ENCODE measurements at places on chromosomes 2 and 18. TPM values are rescaled to one million over a fixed set of nuclear protein-coding genes. Genes with fewer than 3 reads are reported as not detected.

Gene SPEG
- total RNA-seq: 7.8 TPM

Gene TMEFF2
- total RNA-seq: 1.4 TPM

Gene LIPG
- total RNA-seq: under 0.01 TPM

Gene MPP4
- total RNA-seq: 11.1 TPM

Gene LAMA1
- 11.4 TPM for total RNA-seq

Gene ACMSD
- total RNA-seq: not detected

Gene ANKRD36
- total RNA-seq: 20.1 TPM

Gene MC2R
- not detected for total RNA-seq

Gene ATP6V1B1
- total RNA-seq: not detected

Gene INPP4A
- total RNA-seq: 27.1 TPM

Gene LBH
- total RNA-seq: 158 TPM

Gene HAAO
- total RNA-seq: not detected

Gene ASTL
- not detected for total RNA-seq

Gene HSBP1L1
- 8.6 TPM for total RNA-seq

Gene CAVIN2
- total RNA-seq: 11.5 TPM

Gene IL36G
- total RNA-seq: not detected

Gene GTF2A1L
- not detected for total RNA-seq

Gene KCNF1
- total RNA-seq: 0.56 TPM

Gene CYRIA
- 1.7 TPM for total RNA-seq

Gene C2orf78
- not detected for total RNA-seq

Gene SULT1C4
- total RNA-seq: 0.56 TPM

Gene CYB5A
- total RNA-seq: 13.4 TPM

Gene LYPD6B
- total RNA-seq: not detected

Gene ZNF521
- 44.7 TPM for total RNA-seq

Gene HMSD
- total RNA-seq: 0.28 TPM

Gene MAP3K20
- total RNA-seq: 84.4 TPM

Gene HS1BP3
- total RNA-seq: 9.0 TPM

Gene MC4R
- 0.28 TPM for total RNA-seq

Gene DQX1
- total RNA-seq: not detected

Gene PLB1
- 0.90 TPM for total RNA-seq

Gene DSG3
- total RNA-seq: not detected

Gene CFAP65
- not detected for total RNA-seq

Gene CELF4
- not detected for total RNA-seq

Gene REG1A
- not detected for total RNA-seq

Gene FKBP7
- total RNA-seq: 32.6 TPM

Gene NYAP2
- total RNA-seq: not detected

Gene SPATA3
- total RNA-seq: not detected

Gene LRRC30
- total RNA-seq: not detected

Gene SYT4
- total RNA-seq: not detected

Gene CMPK2
- 0.28 TPM for total RNA-seq

Gene SNTG2
- 0.56 TPM for total RNA-seq

Gene SERPINB3
- not detected for total RNA-seq

Gene FARSB
- total RNA-seq: 27.2 TPM

Gene LYG1
- not detected for total RNA-seq

Gene EVX2
- not detected for total RNA-seq

Gene TRIB2
- 12.7 TPM for total RNA-seq

Gene GPR75
- 1.7 TPM for total RNA-seq

Gene SERPINB10
- not detected for total RNA-seq

Gene HOXD4
- not detected for total RNA-seq

Gene DUSP28
- total RNA-seq: 2.5 TPM

Gene ARID5A
- 2.2 TPM for total RNA-seq

Gene OSBPL6
- total RNA-seq: 3.2 TPM

Gene MGAT4A
- under 0.01 TPM for total RNA-seq

Gene HJURP
- total RNA-seq: 22.6 TPM

Gene EPB41L3
- total RNA-seq: 90.5 TPM

Gene ANKRD62
- total RNA-seq: not detected

Gene GREB1
- total RNA-seq: not detected

Gene CHST9
- not detected for total RNA-seq

Gene AFF3
- 13.9 TPM for total RNA-seq

Gene EN1
- total RNA-seq: not detected
